Naive thymus-derived CD8-positive, alpha-beta T cell (primary cell): ENCODE measurements at places on chromosomes 7 and 10. TPM values are rescaled to one million over a fixed set of nuclear protein-coding genes. Genes with fewer than 3 reads are reported as not detected.

The TUBB8 gene
- not detected for total RNA-seq

The TAS2R39 gene
- not detected for total RNA-seq

The MUC3A gene
- not detected for total RNA-seq

The PNPLA8 gene
- total RNA-seq, result 25.6 TPM

The FGL2 gene
- 6.1 TPM for total RNA-seq

The ZEB1 gene
- 65.3 TPM for total RNA-seq

The SPAM1 gene
- not detected for total RNA-seq

The NRP1 gene
- 0.60 TPM for total RNA-seq

The RNF32 gene
- total RNA-seq, result not detected

The CALN1 gene
- not detected for total RNA-seq

The FFAR4 gene
- not detected for total RNA-seq

The UPK3BL2 gene
- total RNA-seq, result 53.0 TPM

The HOXA10 gene
- not detected for total RNA-seq

The OR9A2 gene
- 0.38 TPM for total RNA-seq

The METTL27 gene
- 4.4 TPM for total RNA-seq

The ACSL5 gene
- 31.7 TPM for total RNA-seq

The ZNF853 gene
- 9.5 TPM for total RNA-seq

The TAS2R3 gene
- 5.0 TPM for total RNA-seq

The MYO3A gene
- not detected for total RNA-seq
